ENCODE measurements at places on chromosomes 7 and 10.
A peak's percentile ranks its signal among the peaks of the same experiment; 100 is the strongest.

GRCh38 chr7:24406053-24406788 lies 122.2 kb downstream of the NPY start:
- H3K27ac ChIP-seq, result no peak overlapping the region
- H3K27me3 ChIP-seq, result no peaks in the 10 kb centered on the region
- no peaks in the 10 kb centered on the region for H3K4me1 ChIP-seq

- H3K27ac ChIP-seq, result no peak overlapping the region
- no peaks in the 10 kb centered on the region for H3K4me1 ChIP-seq
- no peak for DNase-seq
- no peaks in the 10 kb centered on the region for H3K36me3 ChIP-seq
- no peak overlapping the region for H3K4me3 ChIP-seq
- H3K27me3 ChIP-seq, result no peaks in the 10 kb centered on the region
Observed at GRCh38 chr10:45495438-45496152, 121.6 kb downstream of the ALOX5 start.

- no peak overlapping the region for H3K27ac ChIP-seq
- H3K4me1 ChIP-seq, result no peaks in the 10 kb centered on the region
- no peak overlapping the region for H3K4me3 ChIP-seq
- H3K36me3 ChIP-seq, result no peaks in the 10 kb centered on the region
Observed at GRCh38 chr10:71648254-71648932, 71.2 kb downstream of the C10orf105 start.

- peak overlapping the region; percentile 92 for H3K27ac ChIP-seq
- H3K27me3 ChIP-seq, result no peaks in the 10 kb centered on the region
- DNase-seq, result no peak
- H3K36me3 ChIP-seq, result peaks cover 11% of the 10 kb centered on the region
- H3K4me3 ChIP-seq, result no peak overlapping the region
- H3K4me1 ChIP-seq, result no peaks in the 10 kb centered on the region
Observed at GRCh38 chr7:151626422-151627115, 106.9 kb upstream of the RHEB start.

- H3K27ac ChIP-seq, result no peak overlapping the region
- no peak overlapping the region for H3K4me3 ChIP-seq
- peaks cover 57% of the 10 kb centered on the region for H3K36me3 ChIP-seq
Observed at GRCh38 chr10:43393606-43394360, 15.2 kb downstream of the HNRNPF start.

- DNase-seq, result no peak
- H3K27ac ChIP-seq, result no peak overlapping the region
- H3K4me1 ChIP-seq, result no peaks in the 10 kb centered on the region
- no peak overlapping the region for H3K4me3 ChIP-seq
Observed at GRCh38 chr10:69957886-69958555, 94.6 kb upstream of the MACROH2A2 start.

DNA sequence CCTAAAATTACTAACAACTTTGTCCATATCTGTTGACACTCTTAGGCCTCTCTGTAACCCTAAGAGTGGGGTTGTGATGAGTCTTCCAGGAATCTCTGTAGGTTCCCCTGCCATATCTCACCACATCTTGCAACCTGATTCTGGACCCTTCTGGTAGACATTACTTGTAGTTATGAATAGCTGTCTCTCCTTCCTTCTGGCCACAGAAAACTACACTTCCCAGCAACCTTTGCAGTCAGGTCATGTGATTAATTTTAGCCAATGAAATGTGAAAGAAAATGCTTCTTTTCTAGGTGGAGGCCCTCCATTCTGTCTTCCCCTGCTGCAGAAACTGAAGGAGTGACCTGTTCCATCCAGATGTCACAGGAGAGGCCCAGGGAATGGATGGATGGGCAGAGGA lies 147.6 kb upstream of the AOAH start:
- no peaks in the 10 kb centered on the region for H3K4me1 ChIP-seq
- H3K36me3 ChIP-seq, result no peaks in the 10 kb centered on the region
- no peak overlapping the region for H3K4me3 ChIP-seq

DNA sequence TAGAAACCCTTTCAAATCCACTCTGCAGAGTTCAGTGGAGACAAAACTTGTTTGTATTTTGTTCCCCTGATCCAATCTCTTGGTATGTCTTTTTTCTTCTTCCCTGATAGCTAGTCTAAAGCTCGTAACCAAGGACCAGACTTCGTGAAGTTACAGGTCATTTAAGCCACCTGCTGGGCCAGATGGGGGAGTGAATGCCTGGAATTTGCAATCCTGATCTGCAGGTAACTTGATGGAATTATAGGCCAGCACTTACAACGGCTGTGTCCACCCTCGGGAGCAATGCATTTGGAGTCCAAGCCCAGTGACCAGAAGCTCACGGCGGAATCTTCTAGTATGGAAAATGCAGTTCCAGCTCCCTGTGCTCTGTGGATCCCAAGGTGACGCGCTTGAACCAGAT lies 566.9 kb downstream of the TCERG1L start:
- H3K27me3 ChIP-seq, result no peaks in the 10 kb centered on the region
- no peaks in the 10 kb centered on the region for H3K4me1 ChIP-seq
- no peak for DNase-seq
- H3K27ac ChIP-seq, result no peak overlapping the region
- no peaks in the 10 kb centered on the region for H3K36me3 ChIP-seq
- H3K4me3 ChIP-seq, result no peak overlapping the region

DNA sequence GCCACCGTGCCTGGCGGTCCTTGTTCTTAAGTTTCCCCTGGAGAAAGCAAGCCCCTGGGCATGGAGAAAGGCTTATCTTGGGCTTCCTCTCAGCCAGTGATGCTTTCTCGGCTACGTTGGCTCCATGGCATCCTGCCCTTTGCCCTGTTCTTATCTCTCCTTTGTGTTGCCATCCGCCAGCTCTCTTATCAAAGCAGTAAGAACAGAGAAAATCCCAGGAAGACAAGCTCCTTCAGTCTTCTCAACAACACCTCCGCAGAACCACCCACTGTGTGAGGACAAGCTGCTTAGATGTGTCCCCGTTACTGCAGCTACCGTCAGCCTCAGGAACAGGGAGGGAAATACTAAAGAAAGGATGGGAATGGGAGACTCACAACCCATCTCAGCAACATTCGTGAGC lies 3.3 kb downstream of the PLEKHS1 start:
- no peaks in the 10 kb centered on the region for H3K4me1 ChIP-seq
- no peaks in the 10 kb centered on the region for H3K36me3 ChIP-seq
- H3K27ac ChIP-seq, result no peak overlapping the region
- no peaks in the 10 kb centered on the region for H3K27me3 ChIP-seq

DNA sequence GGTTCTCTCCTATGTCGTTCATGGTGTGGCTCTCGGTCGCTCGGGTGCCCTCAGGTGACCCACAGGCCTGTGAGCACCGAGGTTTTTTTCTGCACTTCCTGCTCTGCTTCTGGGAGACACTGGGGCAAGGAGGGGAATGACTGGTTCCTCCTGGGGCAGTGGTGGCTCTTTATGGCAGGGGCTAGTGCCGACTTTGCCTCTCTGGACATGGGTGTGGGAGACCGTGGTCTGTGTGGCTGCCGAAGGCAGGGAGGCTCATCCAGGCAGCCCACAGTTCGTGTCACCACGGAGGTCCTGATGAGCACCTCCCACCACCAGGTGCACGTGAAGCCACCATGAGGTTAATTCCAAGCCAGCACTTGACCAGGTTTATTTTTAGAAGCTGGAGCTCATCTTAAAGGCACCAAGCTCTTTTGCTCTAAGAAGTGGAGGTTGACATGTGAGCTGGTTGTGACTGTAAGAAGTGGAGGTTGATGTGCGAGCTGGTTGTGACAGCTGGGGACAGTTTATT lies 24.7 kb upstream of the DPYSL4 start:
- H3K4me3 ChIP-seq, result no peak overlapping the region
- DNase-seq, result no peak
- H3K27me3 ChIP-seq, result no peaks in the 10 kb centered on the region
- H3K4me1 ChIP-seq, result no peaks in the 10 kb centered on the region
- no peaks in the 10 kb centered on the region for H3K36me3 ChIP-seq

- H3K36me3 ChIP-seq, result no peaks in the 10 kb centered on the region
- peak overlapping the region; percentile 98 for H3K27ac ChIP-seq
- H3K4me1 ChIP-seq, result no peaks in the 10 kb centered on the region
Observed at GRCh38 chr10:114174695-114175188, 739 bp upstream of the CCDC186 start.

- H3K4me1 ChIP-seq, result no peaks in the 10 kb centered on the region
- no peaks in the 10 kb centered on the region for H3K36me3 ChIP-seq
- H3K4me3 ChIP-seq, result no peak overlapping the region
- H3K27me3 ChIP-seq, result no peaks in the 10 kb centered on the region
Observed at GRCh38 chr10:20624642-20625041, 272.5 kb downstream of the NEBL start.

GRCh38 chr10:116278846-116279245 lies 5.8 kb upstream of the GFRA1 start:
- DNase-seq, result no peak
- H3K27ac ChIP-seq, result no peak overlapping the region
- H3K36me3 ChIP-seq, result no peaks in the 10 kb centered on the region

GRCh38 chr7:42698600-42699374 lies 213.1 kb downstream of the C7orf25 start:
- no peaks in the 10 kb centered on the region for H3K36me3 ChIP-seq
- H3K4me3 ChIP-seq, result no peak overlapping the region
- no peak overlapping the region for H3K27ac ChIP-seq
- no peaks in the 10 kb centered on the region for H3K27me3 ChIP-seq

GRCh38 chr10:124917428-124918190 lies 24.3 kb upstream of the ZRANB1 start:
- no peaks in the 10 kb centered on the region for H3K27me3 ChIP-seq
- H3K36me3 ChIP-seq, result no peaks in the 10 kb centered on the region
- H3K27ac ChIP-seq, result peak overlapping the region; percentile 98
- H3K4me3 ChIP-seq, result peak overlapping the region; percentile 83
- H3K4me1 ChIP-seq, result no peaks in the 10 kb centered on the region

DNA sequence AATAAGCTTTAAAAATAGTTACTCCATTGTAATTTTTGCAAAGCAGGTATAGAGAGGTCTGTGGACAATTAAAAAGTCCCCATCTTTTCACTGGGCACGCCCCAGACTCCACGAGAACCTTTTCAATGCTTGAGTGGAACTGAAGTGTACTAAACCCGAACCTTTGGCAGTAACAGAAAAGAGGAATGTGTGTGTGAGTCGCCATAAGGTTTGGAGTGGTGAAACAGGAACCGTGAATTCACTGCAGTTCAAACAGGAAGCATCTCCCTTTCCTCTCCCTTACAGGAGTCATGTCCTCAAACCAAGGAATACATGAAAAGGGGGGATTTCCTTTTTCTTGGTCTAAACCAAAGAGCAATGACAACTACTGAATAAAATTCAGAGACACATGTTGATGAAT lies 23.2 kb downstream of the NDUFB2 start:
- H3K4me3 ChIP-seq, result no peak overlapping the region
- no peaks in the 10 kb centered on the region for H3K27me3 ChIP-seq
- no peak overlapping the region for H3K27ac ChIP-seq
- H3K36me3 ChIP-seq, result no peaks in the 10 kb centered on the region
- DNase-seq, result no peak

- no peak overlapping the region for H3K27ac ChIP-seq
- no peak for DNase-seq
- H3K4me3 ChIP-seq, result no peak overlapping the region
- H3K27me3 ChIP-seq, result no peaks in the 10 kb centered on the region
- no peaks in the 10 kb centered on the region for H3K4me1 ChIP-seq
Observed at GRCh38 chr7:120695848-120696247, 162.1 kb downstream of the TSPAN12 start.

DNA sequence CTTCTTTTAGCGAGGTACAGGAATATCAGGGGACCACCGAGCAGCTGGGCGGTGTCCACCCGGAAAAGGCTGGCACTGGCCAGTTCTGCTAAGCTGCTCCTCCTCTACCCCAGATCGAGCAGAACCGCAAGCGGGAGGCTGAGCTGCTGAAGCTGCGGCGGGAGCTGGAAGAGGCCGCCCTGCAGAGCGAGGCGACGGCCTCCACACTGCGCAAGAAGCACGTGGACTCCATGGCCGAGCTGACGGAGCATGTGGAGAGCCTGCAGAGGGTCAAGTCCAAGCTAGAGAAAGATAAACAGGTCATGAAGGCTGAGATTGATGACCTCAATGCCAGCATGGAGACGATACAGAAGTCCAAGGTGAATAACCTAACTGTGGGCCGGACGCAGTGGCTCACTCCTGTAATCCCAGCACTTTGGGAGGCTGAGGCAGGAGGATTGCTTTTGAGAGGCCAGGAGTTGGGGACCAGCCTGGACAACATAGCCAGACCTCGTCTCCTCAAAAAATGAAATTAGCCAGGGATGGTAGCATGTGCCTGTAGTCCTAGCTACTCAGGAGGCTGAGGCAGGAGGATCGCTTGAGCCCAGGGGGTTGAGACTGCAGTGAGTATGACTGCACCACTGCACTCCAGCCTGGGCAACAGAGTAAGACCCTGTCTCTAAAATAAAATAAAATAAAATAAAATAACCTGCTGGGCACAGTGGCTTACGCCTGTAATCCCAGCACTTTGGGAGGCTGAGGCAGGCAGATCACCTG lies 15.3 kb downstream of the MYH16 start:
- H3K36me3 ChIP-seq, result no peaks in the 10 kb centered on the region
- no peaks in the 10 kb centered on the region for H3K4me1 ChIP-seq
- no peak overlapping the region for H3K27ac ChIP-seq
- no peaks in the 10 kb centered on the region for H3K27me3 ChIP-seq

DNA sequence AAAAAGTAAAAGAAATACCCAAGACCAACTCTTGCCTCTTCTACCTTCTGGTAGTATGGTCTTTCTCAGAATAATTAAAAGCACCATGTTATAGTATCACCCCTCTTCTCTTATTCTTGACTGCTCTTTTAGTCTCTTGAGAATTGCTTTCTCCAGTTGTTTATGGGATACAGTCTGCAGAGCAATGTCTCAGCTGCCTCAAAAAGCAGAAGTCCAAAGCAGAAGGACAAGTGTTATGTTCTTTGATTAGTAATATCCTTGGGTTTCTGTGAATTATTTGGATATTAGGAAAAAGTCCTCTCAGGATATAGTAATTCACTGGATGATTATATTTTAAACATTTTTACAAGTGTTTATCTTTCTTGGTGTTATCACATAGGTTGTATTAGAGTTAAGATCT lies 7.4 kb downstream of the TAS2R41 start:
- H3K27me3 ChIP-seq, result no peaks in the 10 kb centered on the region
- H3K4me1 ChIP-seq, result peaks cover 12% of the 10 kb centered on the region
- no peak overlapping the region for H3K27ac ChIP-seq
- H3K4me3 ChIP-seq, result no peak overlapping the region

- H3K4me1 ChIP-seq, result no peaks in the 10 kb centered on the region
- no peaks in the 10 kb centered on the region for H3K27me3 ChIP-seq
- H3K4me3 ChIP-seq, result no peak overlapping the region
Observed at GRCh38 chr7:77838929-77839491, 40.4 kb downstream of the PHTF2 start.

GRCh38 chr7:127409629-127410028 lies 17.1 kb upstream of the ZNF800 start:
- H3K27ac ChIP-seq, result no peak overlapping the region
- no peaks in the 10 kb centered on the region for H3K27me3 ChIP-seq
- H3K4me3 ChIP-seq, result no peak overlapping the region
- no peak for DNase-seq
- H3K4me1 ChIP-seq, result no peaks in the 10 kb centered on the region

DNA sequence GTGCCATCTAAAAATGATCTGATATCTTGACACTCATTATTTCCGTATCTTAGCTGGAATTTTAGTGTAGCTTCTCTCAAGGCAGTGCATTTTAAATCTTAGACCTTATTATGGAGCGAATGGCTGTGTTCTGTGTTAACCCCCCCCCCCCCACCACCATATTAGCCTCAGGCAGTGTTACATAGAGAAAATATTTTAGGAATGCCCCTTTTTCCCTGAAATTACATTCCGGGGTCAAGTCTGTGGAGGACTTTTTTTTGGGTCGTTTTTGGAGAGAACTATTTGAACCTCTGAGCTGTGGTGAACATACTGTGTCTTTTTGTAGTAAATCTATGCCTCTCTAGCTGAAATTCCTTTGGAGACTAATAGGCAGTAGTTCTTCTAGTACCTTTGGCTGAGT lies 3.1 kb downstream of the CCDC126 start:
- no peak overlapping the region for H3K27ac ChIP-seq
- H3K27me3 ChIP-seq, result no peaks in the 10 kb centered on the region
- no peak for DNase-seq

Data from right atrium auricular region (tissue), 2 donors.